ENCODE measurements at places on chromosomes 6 and 20. TPM values are rescaled to one million over a fixed set of nuclear protein-coding genes. Genes with fewer than 3 reads are reported as not detected.

MEP1A gene
- total RNA-seq = not detected

C4B gene
- total RNA-seq = 3.5 TPM

SLC22A7 gene
- not detected for total RNA-seq

ADGRF1 gene
- not detected for total RNA-seq

CSNK2B gene
- 250 TPM for total RNA-seq

EFCAB8 gene
- total RNA-seq = 1.0 TPM

OVOL2 gene
- not detected for total RNA-seq

EDN3 gene
- total RNA-seq = not detected

HCK gene
- not detected for total RNA-seq

WFDC10B gene
- total RNA-seq = not detected

DNAH8 gene
- total RNA-seq = not detected

CALHM6 gene
- total RNA-seq = 20.6 TPM

CNBD2 gene
- 4.9 TPM for total RNA-seq

TRIM15 gene
- total RNA-seq = not detected

MOG gene
- not detected for total RNA-seq

MTG2 gene
- total RNA-seq = 34.4 TPM

WRNIP1 gene
- 49.6 TPM for total RNA-seq

TMEM244 gene
- total RNA-seq = not detected

TBXT gene
- not detected for total RNA-seq

PTGIS gene
- total RNA-seq = 2.5 TPM

PPDPF gene
- 296 TPM for total RNA-seq

KCNG1 gene
- total RNA-seq = not detected

CST5 gene
- total RNA-seq = not detected

GJA1 gene
- not detected for total RNA-seq

MYBL2 gene
- 129 TPM for total RNA-seq

RSPH9 gene
- total RNA-seq = not detected

EPHA7 gene
- not detected for total RNA-seq
